ENCODE measurements at places on chromosomes 5 and 9.

DNA sequence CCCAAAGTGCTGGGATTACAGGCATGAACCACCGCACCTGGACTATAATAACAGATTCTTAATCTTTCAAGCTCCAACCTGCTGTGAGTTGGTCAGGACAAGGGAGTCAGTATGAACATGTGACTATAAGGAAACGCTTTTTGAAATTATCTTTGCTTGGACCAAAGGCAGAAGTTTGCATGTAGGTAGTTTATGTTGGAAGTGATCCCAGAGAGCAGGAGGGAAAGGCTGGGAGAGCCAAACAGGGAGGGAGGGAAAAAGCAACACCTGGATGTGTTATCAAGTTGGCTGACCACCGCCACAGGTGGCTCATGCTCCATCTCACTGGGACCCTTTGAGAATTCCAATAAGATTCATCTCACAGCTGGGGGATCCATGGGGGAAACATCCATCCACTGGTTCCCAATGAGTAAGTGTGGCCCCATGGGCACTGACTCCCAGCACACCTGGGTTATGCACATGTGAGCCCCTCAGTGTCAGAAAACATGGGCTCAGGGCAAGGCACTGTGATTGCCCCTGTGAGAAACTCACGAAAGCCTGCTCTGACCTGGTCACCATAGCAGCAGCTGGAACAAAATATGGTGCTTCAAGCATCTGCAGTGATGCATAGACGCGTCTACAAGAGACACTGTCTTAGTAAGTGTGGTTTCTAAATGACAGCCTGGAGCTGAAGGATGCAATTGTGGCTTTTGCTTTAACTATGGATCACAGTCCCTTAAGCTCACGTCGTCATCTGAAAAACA, 62.1 kb downstream of the ARSB start:
- no peak for DNase-seq

GRCh38 chr5:112529525-112529924, 110.4 kb upstream of the EPB41L4A start:
- DNase-seq, result peak; percentile 27

GRCh38 chr9:92289708-92290390, 3.6 kb downstream of the IARS1 start:
- DNase-seq, result no peak

- DNase-seq, result no peak
These were observed 81.7 kb downstream of the DCP2 start for GRCh38 chr5:113058269-113058668.

- no peak for DNase-seq
These were observed 142.4 kb upstream of the C9orf72 start for GRCh38 chr9:27715651-27716050.

GRCh38 chr5:77167695-77168121, 42.8 kb upstream of the PDE8B start:
- DNase-seq, result no peak

- no peak for DNase-seq
These were observed 271.8 kb downstream of the SMARCA2 start for GRCh38 chr9:2286825-2287455.

- DNase-seq, result no peak
These were observed 779.3 kb downstream of the CDH9 start for GRCh38 chr5:26259081-26259480.

GRCh38 chr9:27078685-27079084, 30.3 kb upstream of the TEK start:
- DNase-seq, result no peak

DNA sequence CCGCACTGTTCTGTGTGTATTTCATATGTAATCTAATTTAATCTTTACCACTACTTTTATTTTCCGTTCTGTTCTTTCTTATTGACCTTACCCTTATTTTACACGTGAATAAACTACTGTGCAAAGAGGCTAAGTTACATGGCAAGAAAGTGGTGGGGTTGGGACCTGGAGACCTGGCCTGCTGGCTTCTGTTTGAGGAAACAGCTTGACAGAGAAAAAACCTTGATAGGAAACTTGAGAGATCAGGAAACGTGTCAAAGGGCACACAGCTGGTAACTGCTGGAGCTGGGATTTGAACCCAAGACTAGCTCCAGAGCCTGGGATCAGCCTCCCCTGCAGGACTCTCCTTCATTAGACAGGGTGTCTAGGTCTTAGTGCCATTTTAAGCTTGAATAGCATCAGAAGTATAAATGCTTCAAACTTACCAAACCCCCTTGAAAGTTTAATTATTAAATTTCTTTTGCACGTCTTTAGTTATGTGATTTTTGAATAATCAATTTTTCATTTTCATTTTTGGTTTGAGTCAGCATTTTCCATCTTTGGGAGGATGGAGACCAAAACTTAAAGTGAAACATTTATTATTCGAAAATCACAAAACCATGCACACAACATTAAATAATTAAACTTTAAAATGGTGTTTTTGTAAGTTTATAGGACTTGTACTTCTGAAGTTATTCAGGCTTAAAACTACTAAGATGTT, 129.5 kb downstream of the RGS3 start:
- DNase-seq, result no peak

DNA sequence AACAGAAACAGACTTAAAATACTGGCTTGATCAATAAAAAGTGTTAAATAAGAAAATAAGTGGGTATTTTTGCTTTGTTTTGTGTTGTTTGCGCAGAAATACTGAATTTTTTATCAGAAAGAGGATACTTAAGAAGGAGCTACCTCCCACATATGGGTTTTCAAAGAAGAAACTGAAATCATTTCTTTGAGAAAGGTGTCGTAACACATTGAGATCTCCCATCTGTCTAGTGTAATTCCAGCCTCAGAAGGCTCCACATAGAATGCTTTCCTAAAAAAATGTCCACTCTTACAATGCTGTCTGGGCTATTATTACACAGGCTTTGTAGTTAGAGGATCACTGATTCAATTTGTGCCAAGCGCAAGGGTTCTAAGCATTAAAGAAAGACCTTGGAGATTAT, 226.2 kb downstream of the EPB41L4A start:
- DNase-seq, result no peak

GRCh38 chr5:146642410-146642809, 126.4 kb upstream of the GPR151 start:
- no peak for DNase-seq

DNA sequence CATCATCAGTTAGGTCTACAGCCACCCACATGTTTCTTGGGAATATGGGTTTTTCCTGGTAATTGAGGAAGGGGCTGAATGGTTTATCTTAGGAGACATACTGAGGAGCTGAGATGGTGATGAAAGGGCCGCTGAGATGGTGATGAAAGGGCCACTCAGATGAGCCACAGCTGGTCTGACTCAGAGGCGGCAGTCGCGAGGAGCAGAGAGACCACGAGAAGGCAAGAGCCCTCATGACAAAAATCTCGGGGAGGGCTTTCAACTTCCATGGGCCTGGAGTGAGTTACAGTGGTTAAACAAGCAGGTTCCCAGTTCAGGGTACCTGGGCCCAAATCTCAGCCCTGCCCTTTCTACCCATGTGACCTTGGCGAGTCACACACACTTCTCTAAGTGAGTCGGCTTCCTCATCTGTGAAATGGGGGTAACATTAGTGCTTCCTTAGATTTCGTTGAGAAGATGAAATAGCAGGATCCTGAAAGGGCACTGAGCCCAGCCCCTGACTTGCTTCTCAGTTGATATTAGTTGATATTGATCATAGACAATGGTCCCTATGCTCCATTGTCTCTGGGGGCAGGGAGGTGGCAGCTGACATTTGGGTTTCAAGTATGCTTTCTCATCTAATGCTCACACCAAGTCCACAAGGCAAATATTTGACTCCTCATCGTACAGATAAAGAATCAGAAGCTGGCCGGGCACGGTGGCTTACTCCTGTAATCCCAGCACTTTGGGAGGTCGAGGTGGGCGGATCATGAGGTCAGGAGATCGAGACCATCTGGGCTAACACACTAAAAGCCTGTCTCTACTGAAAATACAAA, 169.5 kb downstream of the RGS3 start:
- no peak for DNase-seq

- DNase-seq, result no peak
These were observed 294.5 kb downstream of the CTNND2 start for GRCh38 chr5:11609570-11610303.

DNA sequence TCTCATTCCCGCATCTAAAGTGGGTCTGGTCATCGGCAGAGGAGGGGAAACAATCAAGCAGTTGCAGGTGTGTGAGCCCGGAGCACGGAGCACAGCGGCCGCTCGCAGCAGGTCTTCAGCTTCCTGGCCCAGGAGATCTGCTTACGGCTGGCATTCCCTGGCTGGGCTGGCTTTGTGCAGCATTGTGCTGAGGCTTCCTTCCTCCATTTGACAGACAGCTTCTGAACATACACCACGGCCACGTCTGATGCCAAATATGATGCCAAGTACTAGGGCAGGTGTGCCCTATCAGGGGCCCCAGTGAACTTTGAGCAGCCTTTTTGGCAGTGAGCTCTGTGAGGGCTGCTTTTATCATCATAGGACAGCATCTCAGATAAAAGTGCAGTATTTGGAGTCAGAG, 37.1 kb downstream of the FUBP3 start:
- DNase-seq, result no peak

- no peak for DNase-seq
These were observed 62.6 kb upstream of the CEMIP2 start for GRCh38 chr9:71830929-71831328.

DNA sequence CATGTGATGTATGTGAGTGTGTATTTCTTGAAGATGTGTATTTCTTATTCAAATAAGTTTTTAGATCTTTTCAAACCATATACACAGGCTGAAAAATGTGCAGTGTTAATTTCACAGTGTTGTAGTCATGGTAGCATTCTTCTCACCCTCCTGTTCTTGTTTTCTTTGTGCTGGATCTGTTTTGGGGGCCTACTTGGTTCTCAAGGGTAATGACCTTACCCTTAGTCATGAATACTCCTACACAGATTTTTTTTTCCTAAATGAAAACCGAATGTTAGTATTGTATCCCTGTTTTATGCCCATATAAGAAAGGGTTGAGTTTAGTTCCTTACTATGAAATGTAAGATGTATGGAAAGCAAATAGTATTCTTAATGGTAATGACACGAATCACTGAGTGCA, 88.0 kb downstream of the SLC44A1 start:
- no peak for DNase-seq

DNA sequence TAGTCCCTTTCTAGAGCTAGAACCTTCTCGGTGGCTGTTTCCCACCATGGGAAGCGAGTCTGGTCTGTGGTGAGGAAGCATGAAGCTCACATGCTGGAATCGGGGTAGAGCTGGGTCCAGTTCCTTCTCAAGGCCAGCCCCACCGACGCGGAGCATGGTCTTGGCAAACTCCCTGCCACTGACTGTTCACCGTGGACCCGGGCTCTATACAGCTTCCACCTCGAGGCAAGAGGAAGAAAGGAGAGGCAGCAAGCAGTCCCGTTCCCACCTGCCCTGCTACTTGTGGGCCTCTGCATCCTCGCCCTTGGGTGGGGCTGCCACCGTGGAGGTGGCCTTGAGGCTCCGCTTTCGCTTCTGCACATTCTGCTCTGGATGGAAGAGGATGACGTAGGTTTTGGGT, 13.7 kb downstream of the GRM6 start:
- no peak for DNase-seq

GRCh38 chr5:81202655-81203054, 30.5 kb upstream of the CKMT2 start:
- DNase-seq, result no peak

DNA sequence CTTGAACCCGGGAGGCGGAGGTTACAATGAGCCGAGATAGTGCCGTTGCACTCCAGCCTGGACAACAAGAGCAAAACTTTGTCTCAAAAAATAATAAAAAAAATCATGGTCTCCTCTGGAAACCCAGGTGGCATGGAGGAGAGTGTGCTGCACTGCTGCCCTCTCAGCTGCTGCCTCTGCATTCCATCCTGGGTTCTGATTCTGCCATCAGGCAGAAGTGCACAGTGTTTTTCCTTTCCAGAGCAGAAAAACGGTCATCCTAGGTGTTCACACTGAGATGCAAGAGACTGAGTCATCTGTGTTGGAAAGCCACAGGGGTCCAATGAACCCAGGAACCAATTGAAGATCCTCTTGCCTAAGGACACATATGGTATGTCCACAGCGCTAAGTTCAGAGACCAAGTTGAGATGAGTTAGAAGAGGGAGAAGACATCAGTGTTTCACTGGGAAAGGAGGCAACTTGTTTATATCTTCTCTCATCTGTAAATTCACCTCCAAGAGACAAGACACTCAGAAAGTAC, 88.8 kb upstream of the DMRT1 start:
- DNase-seq, result no peak

- DNase-seq, result no peak
These were observed 259.7 kb upstream of the ZNF608 start for GRCh38 chr5:125006011-125006685.

DNA sequence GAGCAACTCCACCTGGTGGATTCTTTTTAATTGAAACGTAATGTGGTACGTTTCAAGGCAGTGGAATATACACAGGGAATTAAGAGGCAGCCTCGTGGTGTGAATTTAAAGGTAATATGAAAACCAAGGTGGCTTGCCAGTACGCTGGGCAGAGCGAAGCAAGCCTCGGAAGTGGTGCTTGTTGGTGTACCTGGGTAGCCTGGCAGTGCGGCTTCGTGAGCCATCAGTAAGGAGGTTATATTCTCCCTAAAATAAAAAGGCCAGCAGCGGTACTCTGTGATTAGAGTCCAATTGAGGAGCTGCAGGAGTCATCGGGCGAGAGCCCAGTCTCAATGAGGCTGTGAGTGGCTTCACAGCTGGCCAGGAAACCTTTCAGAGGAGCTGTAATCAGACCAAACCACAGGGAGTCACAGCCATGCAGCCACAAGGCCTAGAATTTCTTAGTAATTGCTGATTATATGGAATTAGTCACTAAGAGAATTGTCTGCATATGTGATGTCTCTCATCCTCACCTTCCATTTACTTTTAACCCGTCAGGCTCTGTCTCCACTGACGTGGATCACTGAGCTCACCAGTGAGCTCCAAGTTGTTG, 57.7 kb downstream of the DCP2 start:
- DNase-seq, result peak; percentile 54

GRCh38 chr5:68950930-68951329, 142.9 kb upstream of the SLC30A5 start:
- DNase-seq, result no peak

GRCh38 chr9:976943-977837, 735 bp downstream of the DMRT3 start:
- peak; percentile 85 for DNase-seq
